Activated T-cell treated with anti-CD3 and anti-CD28 coated beads for 1 hour (primary cell): ENCODE measurements at places on chromosomes 13 and 19.
A peak's percentile ranks its signal among the peaks of the same experiment; 100 is the strongest.

DNA sequence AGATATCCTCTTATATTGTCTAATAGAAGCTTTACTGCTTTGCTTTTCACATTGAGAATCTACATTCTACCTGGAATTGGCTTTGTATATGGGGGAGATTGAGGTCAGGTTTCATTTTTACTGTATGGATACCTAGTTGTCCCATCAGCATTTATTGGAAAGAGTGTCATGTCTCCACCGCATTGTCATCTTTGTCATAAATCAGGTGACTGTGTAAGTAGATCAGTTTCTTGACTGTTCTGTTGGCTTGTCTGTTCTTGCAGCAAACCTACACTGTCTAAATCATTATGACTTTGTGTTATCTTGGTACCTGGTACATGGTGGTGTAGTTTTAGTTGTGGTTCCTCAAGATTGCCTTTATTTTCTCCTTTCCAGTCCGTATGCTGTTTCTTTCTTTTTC lies 5.8 kb downstream of the URI1 start:
- no peak for DNase-seq

GRCh38 chr19:17479325-17479791 lies 9.0 kb downstream of the SLC27A1 start:
- no peak for DNase-seq

- DNase-seq, result no peak
Measured at GRCh38 chr19:51472607-51473006, 5.7 kb upstream of the CEACAM18 start.

GRCh38 chr19:54415208-54415900 lies at the start of gene TTYH1:
TTYH1 (plus strand) TSS chr19:54415464; CDS start chr19:54415553, 89 bp downstream.
- DNase-seq, result peak; percentile 27

DNA sequence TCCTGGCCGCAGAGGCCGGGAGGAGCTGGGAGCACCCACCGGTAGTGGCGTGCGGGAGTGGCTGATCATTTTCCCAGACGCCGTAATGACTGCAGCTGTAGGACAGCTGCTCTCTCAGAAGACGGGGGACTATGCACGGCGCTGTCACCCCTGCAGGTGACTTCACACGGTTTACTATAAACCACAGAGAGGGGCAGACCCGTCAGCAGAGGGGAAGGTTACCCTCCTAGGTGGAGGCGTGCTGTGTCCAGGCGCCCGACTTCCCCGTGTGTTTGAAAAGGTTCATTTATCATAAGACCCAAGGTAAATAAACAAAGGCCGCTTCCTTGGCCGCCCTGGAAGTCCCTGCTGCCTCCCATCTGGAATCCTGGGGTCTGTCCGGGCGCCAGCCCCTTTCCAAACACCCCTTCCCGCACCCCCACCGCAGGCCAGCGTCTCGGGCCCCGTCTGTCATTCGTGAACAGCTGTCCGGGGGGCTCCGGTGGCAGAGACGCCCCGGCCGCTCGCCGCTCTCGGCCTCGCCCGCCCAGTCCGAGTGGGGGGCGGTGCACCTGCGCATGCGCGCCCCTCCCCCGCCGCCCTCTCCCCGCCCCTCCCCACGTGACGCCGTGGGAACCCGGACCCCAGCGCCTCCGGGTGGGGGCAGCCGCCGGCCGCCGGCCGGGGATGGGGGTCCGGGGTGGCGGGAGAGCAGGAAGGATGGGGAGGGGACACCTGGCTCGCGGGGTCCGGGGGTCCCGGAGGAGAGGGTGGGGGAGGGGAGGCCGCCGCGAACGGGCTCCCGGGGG lies 915 bp downstream of the SHC2 start:
- DNase-seq, result no peak

DNA sequence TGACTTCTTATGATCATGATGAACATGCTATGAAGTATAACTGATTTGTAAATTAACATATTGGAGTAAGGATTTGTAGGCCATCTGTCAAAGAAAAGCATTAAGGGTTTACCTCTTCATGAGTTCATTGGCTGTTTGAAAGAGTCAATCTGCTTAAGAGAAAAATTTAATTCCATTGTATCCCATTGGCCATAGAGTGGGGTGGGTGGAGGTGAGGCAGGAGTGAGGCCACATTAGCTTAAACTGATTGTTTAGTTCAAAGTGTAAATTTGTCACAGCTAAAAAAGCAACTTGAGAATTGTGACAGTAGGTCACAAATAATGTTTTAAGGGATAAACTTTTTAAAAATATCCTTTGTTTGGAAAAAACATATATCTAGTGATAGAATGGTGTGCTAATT lies 11.4 kb downstream of the GPR180 start:
- no peak for DNase-seq

DNA sequence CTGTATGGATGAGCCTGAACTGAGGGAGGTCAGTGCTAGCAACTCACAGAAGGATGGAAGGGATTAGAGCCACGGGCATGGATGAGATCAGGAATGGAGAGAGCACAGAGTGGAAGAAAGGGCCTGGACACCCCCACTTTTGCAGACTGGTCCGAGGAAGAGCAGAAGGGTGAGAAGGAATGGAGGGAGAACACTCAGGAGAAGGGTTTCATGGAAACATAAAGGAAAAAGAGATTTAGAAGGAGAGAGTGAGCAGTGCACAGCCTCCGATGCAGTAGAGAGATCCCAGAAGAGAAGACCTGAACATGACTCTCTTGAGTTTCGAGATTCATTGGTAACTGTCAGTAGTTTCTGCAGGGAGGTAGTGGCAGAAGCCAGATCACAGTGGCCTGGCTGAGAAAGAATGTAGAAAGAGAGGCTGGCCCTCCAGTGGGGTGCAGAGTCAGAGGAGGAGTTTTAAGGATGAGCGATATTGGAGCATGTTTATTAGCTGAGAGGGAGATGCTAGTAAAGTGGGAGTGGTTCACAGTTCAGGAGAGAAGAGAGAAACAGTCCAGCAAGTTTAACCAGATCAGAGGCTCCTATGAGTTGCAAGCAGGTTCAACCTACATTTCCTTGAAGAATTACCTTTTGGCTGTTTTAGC lies 108.9 kb downstream of the ZAR1L start:
- no peak for DNase-seq

GRCh38 chr19:45973553-45974338 lies at the start of gene NOVA2:
NOVA2 (minus strand) TSS chr19:45973865; CDS start chr19:45973351, 514 bp downstream.
- no peak for DNase-seq

DNA sequence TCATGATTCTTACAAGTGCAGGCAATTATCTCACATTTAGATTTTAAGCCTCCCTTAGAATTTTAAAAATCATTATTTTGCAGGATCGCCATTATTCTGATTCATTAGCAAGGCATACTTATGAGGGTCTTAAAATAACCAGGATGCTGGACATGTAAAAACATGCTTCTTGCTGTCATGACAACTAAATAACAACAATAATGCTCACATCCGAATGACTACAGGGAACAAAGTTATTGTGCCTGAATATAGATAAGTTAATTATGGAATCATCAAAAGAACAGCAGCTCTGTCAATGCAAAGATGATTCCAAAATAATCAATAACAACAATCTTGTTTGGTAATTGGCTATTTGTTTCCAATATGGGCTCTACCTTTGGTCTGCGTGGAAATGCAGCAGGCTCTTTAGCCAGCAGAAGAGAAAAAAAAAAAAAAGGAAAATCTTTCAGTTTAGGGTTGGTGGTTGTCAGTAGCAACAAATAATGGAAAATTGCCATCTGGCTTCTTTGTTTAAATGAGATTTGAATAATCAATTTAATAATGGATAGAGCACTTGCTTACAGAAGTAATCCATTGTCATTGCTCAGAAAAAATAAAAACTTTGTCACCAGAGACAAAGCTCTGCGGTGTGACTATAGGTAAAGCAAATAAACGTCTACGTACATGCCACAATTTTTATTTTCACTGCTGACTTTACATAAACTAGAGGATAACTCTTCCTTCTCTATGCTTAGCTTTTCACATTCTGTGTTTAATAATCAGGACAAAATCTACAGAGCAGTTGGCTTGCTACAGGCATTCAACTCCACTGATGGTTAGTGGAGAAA lies 468.9 kb upstream of the TSHZ3 start:
- DNase-seq, result no peak

- DNase-seq, result no peak
Measured at GRCh38 chr13:51697181-51697580, 106.8 kb downstream of the DHRS12 start.

GRCh38 chr13:27979001-27979643 lies 9.4 kb downstream of the URAD start:
- DNase-seq, result no peak

GRCh38 chr19:35578707-35579106 lies 7.3 kb upstream of the PMIS2 start:
- DNase-seq, result no peak

DNA sequence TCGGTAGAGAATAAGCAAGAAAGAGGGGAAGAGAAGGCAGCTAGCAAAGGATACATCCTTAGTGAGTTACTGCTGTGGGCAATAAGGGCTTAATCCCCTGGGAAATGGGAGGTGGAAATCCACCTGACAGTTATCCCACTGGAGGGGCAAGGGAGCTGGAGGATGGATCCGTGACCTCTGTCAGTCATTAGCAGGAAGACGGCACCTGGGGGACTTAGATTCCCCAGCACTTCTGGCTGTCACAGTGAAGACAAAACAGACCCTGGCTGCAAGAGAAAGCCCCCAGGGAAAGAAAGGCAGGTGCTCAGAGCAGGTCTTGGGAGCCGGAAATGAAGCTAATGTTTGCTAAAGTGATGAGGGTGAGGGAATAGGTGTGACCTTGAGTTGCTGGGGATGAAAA lies 70.4 kb upstream of the MRI1 start:
- DNase-seq, result no peak

- DNase-seq, result no peak
Measured at GRCh38 chr13:32720026-32720425, 133.8 kb downstream of the PDS5B start.

DNA sequence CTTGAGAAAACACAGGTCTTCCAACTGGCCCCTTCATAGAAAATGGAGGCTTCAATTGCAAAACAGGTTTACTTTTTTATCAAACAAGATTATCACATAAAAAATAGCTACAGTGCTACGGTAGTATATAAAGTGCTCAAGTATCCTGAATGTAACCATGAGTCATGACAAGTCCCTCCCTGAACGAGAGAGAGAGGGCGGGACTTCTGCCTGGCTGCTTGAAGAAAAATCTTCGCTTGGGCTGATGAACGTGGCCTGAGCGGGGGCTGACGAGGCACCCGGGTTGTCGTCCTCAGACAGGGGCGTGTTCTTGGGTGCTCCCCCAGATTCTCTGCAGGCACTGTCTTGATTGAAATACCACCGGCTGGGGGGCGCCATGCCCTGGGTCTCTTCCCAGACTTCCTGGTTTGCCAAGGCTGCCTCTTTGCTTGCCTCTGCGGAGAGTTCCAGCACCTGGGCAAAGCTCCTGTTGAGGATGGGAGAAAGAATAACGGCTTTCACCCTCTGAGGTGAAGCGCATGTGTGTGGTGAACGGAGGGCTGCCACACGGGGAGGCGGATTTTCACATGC lies 23.2 kb upstream of the CPAMD8 start:
- DNase-seq, result no peak

DNA sequence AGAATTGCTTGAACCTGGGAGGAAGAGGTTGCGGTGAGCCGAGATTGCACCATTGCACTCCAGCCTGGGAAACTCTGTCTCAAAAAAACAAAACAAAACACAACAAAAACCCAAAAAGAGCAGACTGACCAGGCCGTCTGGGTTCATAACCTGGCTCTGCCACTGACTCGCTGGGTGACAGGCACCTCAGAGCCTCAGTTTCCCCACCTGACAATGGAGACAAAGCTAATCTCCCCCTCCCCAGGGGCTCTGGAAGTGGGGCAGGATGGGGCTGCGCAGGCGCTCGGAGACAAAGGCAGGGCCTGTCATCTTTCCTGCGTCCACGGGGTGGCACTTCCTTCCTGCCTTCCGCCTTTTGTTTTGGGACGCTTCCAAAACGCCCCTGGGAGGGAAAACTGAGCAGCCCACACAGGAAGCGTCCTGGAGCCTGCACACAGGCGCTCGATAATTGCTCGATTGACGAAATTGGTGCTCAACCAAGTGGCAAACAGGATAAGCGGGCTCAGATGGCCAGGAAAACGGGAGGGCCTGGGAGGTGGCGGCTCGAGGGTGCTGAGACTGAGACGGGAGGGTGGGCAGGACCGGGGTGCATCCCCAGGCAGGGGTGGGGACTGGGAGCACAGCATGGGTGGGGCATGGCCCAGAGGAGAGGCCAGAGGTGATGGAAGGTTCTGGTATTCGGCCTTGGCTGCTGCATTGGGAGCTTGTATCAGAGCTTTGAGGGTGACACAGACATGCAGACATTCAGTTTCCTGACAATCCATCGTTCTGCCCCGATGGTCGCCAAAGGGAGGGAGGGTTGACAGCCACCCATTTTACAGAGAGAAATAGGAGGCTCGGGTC lies 17.8 kb downstream of the SPC24 start:
- DNase-seq, result peak; percentile 33

DNA sequence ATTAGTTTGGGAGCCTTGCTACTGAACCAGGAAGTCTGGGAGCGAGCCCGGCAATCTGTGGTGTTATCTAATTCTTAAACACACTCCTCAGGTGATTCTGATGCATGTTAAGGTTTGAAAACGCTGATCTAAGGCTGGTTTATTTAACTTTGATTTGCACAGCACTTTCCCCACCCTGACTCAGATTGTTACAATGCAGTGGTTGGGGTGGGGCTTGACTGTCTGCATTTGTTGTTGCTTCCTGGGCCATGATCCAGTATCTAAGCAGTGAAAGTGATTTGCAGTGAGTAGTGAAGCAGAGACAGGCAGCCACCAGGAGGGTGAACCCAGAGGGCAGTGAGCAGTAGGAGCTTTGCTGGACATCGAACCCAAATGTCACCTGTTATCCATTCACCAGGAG lies 81.6 kb upstream of the ARGLU1 start:
- no peak for DNase-seq

- no peak for DNase-seq
Measured at GRCh38 chr13:67696775-67697174, 466.6 kb upstream of the PCDH9 start.

DNA sequence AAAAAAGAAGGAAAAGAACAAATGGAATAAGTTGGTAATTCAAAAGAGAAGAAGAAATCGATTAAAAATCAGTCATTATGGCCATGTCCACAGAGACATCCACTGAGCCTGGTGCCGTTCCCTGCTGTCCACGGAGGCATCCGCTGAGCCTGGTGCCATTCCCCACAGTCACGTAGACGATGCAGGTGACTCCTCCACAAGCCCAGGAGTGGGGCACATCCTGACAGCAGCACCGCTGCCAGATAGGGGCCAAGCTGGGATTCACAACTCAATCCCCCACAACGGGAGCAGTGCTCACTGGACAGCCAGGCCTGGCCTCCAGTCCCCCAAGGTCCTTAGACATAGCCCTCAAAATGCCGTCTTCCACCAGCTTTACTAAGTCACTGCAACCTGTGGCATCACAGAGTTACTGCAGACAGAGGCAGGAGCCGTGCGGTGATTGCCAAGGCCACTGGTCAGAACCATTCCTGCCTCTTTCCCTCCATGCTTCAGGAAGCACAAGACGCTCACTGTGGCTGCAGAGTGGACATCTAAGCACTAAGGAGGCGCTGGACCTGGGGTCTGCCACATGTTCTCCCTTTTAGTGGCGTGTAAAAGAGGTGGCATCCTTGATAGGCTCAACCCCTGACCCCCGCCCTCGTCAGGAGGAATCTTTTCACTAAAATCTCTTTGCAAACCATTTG lies 131.5 kb upstream of the SPACA7 start:
- DNase-seq, result no peak

GRCh38 chr13:72384186-72384823 lies 343.1 kb downstream of the MZT1 start:
- no peak for DNase-seq
